ENCODE measurements at places on chromosomes 2 and 18. TPM values are rescaled to one million over a fixed set of nuclear protein-coding genes. Genes with fewer than 3 reads are reported as not detected.

TXNDC2 gene
- 0.12 TPM for polyA plus RNA-seq

SPAG16 gene
- polyA plus RNA-seq = 15.4 TPM

SALL3 gene
- polyA plus RNA-seq = not detected

SPC25 gene
- 6.7 TPM for polyA plus RNA-seq

DDX1 gene
- polyA plus RNA-seq = 87.8 TPM

SP140 gene
- polyA plus RNA-seq = 0.85 TPM

NAT8 gene
- polyA plus RNA-seq = 0.54 TPM

PRKAG3 gene
- 44.4 TPM for polyA plus RNA-seq

ST8SIA3 gene
- polyA plus RNA-seq = 0.06 TPM

- DNase-seq = peak; percentile 19
These were observed 7.1 kb downstream of the MREG start for GRCh38 chr2:216006164-216006663.

DNA sequence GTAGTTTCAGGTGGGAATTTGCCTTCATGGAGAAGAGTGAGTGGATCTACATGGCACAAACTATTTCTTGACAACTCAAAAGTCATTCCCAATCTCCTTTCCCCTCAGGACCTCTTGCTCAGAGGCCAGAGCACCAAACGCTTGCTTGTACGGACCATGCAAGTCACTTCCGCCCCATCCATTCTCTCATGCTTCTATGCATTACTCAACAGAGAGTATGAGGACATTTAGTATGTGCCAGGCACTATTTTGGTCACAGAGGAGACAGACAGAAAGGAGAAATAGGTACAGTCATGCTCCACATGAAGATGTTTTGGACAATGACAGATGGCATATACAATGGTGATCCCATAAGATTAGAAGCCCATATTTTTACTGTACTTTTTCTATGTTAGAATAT lies 117.5 kb downstream of the ACTR3 start:
- no peak for DNase-seq

GRCh38 chr2:10947005-10947440 lies 35.3 kb downstream of the KCNF1 start:
- no peak for DNase-seq

GRCh38 chr2:85796341-85797262 lies 42.8 kb downstream of the ATOH8 start:
- DNase-seq = no peak

GRCh38 chr2:197598450-197598849 lies 76.9 kb downstream of the RFTN2 start:
- no peak for DNase-seq

- DNase-seq = no peak
These were observed 57.5 kb upstream of the AGPS start for GRCh38 chr2:177334940-177335543.

DNA sequence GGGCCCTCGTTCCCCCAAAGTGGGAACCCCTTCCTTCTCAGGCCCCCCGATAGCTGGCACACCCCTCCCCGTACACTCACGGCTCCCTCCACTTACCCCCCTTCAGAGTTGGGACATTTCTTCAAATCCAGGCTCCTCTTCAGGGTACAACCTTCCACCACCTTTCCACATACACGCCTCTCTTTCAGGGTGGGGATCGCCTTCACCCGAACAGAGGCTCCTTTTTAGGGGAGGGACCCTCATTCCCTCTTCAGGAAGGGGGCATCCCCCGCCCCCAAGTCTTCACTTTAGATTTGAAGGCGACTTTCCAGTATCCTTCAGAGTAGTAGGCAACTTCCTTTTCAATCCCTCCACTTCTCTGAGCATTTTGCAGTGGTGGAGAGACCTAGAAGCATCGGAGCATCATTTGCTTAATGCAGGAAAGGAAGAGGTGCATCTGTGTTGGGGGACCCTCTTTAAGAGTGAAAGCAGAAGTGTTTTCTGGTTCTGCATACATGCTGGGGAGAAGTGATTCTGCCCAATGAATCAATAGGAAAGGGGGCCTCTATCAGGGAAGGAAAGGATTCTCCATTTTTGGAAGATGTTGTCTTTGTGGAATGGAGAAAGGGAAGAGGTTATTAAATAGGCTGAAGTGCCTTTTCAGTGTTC lies 845 bp downstream of the EML4 start:
- no peak for DNase-seq

DNA sequence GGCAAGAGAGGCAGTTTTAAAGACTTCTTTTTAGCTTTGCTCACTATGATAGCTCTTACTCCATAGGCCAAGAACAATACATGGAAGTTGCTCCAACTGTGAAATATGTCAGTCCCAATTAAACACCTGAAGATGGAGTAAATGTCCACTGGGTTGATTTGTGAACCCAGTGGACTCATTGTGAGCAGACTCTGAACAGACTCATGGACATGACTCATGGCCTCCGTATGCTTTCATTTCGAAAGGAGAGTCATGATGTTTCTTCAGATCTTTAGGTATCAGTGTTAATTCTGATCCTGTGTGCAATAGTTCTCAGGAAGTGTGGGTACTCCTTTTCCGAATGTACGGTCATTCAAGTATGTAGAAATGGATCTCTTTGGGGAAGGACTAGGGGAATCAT lies 5.4 kb upstream of the CWC22 start:
- no peak for DNase-seq

DNA sequence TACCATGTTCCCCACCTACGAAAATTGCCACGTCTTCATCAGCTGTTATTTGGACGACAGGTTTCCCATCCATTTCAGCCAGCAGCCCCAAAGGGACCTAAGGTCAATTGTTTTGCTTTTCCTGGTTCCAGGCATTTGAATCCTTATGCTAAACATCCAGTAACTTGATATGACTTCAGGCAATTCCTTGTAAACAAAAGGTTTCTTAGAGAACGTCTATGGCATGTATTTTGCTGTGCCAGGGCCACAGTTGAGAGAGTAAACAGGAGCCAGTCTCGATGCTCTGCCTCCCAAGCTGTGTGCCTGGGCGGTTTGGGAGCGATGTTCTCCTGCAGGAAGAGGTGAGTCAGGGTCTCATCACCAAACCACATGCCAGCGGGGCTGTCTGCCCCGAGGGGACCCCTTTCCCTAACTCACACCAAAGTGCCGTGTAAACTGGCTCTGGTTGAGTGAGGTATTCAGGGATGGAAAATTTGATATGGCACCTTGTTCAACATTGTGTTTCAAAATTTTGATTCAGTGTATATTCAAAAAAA lies 12.9 kb upstream of the MC5R start:
- no peak for DNase-seq

DNA sequence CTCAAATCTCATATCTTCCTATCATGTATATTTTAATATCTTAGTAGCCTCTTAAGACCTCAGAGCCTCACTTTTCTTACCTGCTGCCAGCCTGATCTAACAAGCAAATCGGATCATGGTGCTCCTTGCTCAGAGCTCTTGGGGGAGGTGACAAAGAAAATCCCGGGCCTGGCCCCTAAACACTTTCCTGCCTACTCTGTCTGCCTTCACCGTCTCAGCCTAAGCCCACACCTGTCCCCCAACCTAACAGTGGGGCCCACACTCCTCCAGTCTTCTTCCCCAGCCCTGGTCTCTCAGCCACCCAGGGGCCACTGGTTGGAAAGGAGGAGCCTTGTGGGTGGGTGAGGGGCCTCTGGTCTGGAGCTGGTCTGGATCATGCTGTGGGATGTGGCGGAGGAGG lies 207.3 kb downstream of the HAUS1 start:
- DNase-seq = no peak

- no peak for DNase-seq
These were observed 386.8 kb downstream of the XIRP2 start for GRCh38 chr2:167275046-167275445.

All from hindlimb muscle (tissue), 1 donor.